Breast epithelium (tissue), 4 donors: ENCODE measurements at places on chromosomes 6 and 20. TPM values are rescaled to one million over a fixed set of nuclear protein-coding genes. Genes with fewer than 3 reads are reported as not detected.

DNA sequence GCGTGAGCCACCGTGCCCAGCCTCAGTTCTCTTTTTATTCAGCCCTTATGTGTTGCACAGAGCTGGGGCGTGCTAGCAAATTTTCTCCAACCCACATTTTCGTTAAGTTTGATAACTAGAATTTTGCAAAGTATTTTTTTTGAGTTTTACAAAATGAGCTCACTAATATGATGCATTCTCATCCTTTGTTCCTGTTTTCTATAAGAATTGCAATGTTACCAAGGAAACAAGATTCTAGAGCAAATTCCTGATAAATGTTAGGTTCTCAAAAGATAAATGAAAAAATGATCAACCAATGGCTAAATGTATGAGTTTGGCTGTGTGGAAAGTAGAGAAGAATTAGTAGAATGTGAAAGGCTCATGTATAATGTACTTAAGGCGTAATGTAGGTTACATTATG is 529.8 kb downstream of the MAFB start:
- H3K36me3 ChIP-seq = no peaks in the 10 kb centered on the region
- H3K4me1 ChIP-seq = no peaks in the 10 kb centered on the region
- DNase-seq = no peak
- H3K27me3 ChIP-seq = no peaks in the 10 kb centered on the region

GRCh38 chr6:37239526-37239925 is 18.0 kb upstream of the TBC1D22B start:
- H3K27me3 ChIP-seq = no peaks in the 10 kb centered on the region
- no peak overlapping the region for H3K4me3 ChIP-seq
- no peaks in the 10 kb centered on the region for H3K36me3 ChIP-seq

DNA sequence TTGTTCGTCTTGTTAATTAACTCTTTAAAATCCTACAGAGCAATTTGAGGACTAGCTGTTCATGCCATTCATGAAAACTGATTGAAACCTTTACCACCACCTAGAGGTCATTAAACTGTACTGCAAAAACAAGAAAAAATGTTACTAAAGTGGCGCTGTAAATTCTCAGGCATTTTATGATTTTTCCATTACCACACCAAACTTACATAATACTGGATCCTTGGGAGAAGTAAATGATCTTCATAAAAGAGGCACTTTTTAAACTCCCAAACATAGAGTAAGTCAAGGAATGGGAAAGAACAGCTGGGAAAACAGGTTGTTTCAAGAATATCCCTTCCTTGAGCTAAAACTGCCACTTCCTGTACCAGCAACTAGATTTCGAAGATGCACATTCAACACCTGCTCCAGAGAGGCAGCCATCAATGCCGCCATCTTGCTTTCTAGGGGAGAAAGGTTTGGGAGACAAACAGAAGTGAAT is 54.3 kb downstream of the MYLIP start:
- no peak overlapping the region for H3K27ac ChIP-seq
- no peaks in the 10 kb centered on the region for H3K4me1 ChIP-seq
- no peak for DNase-seq
- no peaks in the 10 kb centered on the region for H3K36me3 ChIP-seq
- no peak overlapping the region for H3K4me3 ChIP-seq
- no peaks in the 10 kb centered on the region for H3K27me3 ChIP-seq

GRCh38 chr6:166057431-166057830 is 110.2 kb downstream of the TBXT start:
- no peak overlapping the region for H3K27ac ChIP-seq
- H3K4me3 ChIP-seq = no peak overlapping the region

DNA sequence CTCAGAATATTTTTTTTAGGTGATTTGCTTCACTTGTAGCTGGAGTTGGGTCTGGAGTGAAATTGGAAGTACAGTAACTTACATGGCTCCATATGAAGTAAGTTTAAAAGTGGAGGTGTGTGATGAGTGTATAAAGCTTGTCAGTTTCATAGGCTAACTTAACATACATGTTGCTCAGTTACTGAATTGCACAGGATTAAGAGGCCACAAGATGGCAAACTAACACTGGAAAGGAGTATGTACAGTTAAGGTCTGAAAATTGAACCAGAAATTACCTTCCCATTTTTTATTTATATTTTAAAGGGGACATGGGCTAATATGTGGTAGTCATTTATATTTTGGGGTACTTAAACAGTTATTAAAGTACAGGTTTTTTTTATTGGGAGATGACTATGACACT is 45.3 kb upstream of the SMIM8 start:
- H3K36me3 ChIP-seq = no peaks in the 10 kb centered on the region
- no peaks in the 10 kb centered on the region for H3K4me1 ChIP-seq
- H3K4me3 ChIP-seq = no peak overlapping the region
- H3K27ac ChIP-seq = no peak overlapping the region
- DNase-seq = no peak
- no peaks in the 10 kb centered on the region for H3K27me3 ChIP-seq

DNA sequence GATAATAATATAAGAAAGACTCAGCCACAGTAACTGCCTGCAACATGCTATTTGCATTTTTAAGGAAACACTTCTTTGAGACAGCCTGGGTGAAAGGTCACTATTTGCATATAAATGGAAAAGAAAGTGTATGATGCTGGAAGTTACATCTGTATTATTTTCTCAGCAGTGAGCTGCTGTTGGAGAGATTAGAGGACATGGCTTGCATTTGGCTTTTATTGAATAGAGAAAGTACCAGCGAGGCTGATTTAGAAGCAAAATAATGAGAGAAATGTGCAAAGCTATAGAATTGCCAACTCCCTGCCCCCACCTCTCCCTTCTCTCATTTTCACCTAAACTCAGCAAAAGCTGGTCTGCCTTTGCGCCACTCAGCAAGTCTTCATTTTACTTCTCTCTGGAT is 12.7 kb downstream of the MYT1 start:
- no peak overlapping the region for H3K27ac ChIP-seq
- H3K4me3 ChIP-seq = no peak overlapping the region
- H3K36me3 ChIP-seq = no peaks in the 10 kb centered on the region
- no peak for DNase-seq

- DNase-seq = no peak
- H3K4me3 ChIP-seq = no peak overlapping the region
- H3K27ac ChIP-seq = no peak overlapping the region
- no peaks in the 10 kb centered on the region for H3K4me1 ChIP-seq
- H3K36me3 ChIP-seq = no peaks in the 10 kb centered on the region
- no peaks in the 10 kb centered on the region for H3K27me3 ChIP-seq
These were observed 60.2 kb upstream of the L3MBTL3 start for GRCh38 chr6:129957941-129958898.

GRCh38 chr6:164825386-164825785 is 484.0 kb downstream of the C6orf118 start:
- no peak for DNase-seq
- H3K4me1 ChIP-seq = no peaks in the 10 kb centered on the region
- no peaks in the 10 kb centered on the region for H3K36me3 ChIP-seq
- no peaks in the 10 kb centered on the region for H3K27me3 ChIP-seq
- no peak overlapping the region for H3K4me3 ChIP-seq

- no peak for DNase-seq
- no peak overlapping the region for H3K4me3 ChIP-seq
- no peaks in the 10 kb centered on the region for H3K4me1 ChIP-seq
- no peaks in the 10 kb centered on the region for H3K36me3 ChIP-seq
- no peaks in the 10 kb centered on the region for H3K27me3 ChIP-seq
These were observed 48.7 kb downstream of the SLC35F1 start for GRCh38 chr6:117955684-117956256.

DNA sequence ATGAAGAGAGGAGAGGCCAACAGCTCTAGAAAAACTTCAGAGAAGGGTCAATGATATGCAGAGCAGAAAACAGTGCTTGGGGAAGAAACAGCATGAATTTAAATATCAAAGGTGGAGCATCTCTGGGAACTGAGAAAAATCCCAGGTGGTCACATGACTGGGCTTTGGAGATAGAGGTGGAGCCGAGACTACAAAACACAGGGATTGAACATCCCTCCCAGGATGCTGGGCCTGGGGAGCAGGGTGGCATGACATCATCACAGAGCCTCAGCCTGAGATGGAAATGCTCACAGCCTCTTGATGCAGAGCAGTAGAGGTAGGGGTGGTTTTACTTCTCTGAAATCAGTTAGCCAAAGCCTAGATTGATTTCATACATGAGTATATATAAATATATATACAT is 529.5 kb downstream of the PRKN start:
- H3K4me1 ChIP-seq = no peaks in the 10 kb centered on the region
- no peak overlapping the region for H3K4me3 ChIP-seq
- DNase-seq = no peak
- no peaks in the 10 kb centered on the region for H3K36me3 ChIP-seq
- H3K27ac ChIP-seq = no peak overlapping the region

RBM24 gene
- 2.5 TPM for total RNA-seq

LIN28B gene
- total RNA-seq = not detected

BTN3A1 gene
- total RNA-seq = 12.8 TPM

B3GALT4 gene
- 15.0 TPM for total RNA-seq

FAM83C gene
- 0.15 TPM for total RNA-seq
